ENCODE measurements at places on chromosomes 7 and 10.
A peak's percentile ranks its signal among the peaks of the same experiment; 100 is the strongest.

- no peak for DNase-seq
- H3K4me3 ChIP-seq = no peak overlapping the region
- no peaks in the 10 kb centered on the region for H3K27me3 ChIP-seq
- H3K36me3 ChIP-seq = no peaks in the 10 kb centered on the region
These were observed 251.0 kb upstream of the TAC1 start for GRCh38 chr7:97480772-97481390.

GRCh38 chr7:18019555-18019954 is 8.1 kb downstream of the PRPS1L1 start:
- no peak for DNase-seq
- no peaks in the 10 kb centered on the region for H3K4me1 ChIP-seq
- no peaks in the 10 kb centered on the region for H3K36me3 ChIP-seq
- no peak overlapping the region for H3K27ac ChIP-seq
- peaks cover 9% of the 10 kb centered on the region for H3K27me3 ChIP-seq

DNA sequence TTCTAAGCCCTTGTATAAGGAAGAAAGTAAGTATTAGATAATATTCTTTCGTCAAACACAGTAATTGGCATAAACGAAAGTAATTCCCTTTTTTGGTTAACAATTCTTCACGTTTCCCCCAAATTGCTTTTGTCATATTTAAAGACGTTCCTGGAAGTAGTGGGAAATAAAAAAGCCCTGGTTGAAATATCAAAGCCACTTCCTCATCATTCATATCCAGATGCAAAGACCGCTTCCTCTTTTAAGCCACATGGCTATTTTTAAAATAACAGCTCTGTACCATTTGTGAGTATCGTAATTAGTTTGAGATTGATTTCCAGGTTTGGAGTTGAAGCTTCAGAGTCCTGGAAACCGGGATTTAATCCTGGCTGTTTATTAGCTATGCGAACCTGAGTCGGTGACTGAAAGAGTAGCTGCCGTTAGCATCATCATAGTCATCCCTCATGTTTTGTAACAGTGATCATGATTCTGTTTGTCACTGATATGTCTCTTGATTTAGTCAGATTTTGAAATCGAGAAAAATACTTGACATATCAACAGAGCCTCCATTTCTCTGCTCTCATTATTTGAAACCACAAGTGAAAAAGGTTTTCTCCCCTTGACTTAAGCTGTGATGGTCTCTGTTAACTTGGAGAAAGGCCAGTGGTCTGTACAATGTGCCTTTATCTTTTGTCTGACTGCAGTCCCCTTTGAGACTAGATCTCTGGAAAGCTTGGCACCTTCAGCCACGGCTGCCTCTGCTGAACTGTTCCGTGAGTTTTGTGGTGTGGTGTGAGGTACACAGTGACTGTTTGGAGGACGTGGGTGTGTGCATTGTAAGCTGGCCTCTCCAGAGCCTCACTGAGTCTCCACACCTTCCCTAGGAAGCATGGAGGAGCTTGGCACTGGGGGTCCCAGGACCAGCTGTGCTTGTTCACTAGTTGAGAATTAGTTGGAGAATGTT is 18.1 kb downstream of the OPTN start:
- peak overlapping the region; percentile 8 for H3K27ac ChIP-seq
- DNase-seq = no peak
- H3K4me1 ChIP-seq = peaks cover 22% of the 10 kb centered on the region
- no peak overlapping the region for H3K4me3 ChIP-seq
- peaks cover 60% of the 10 kb centered on the region for H3K36me3 ChIP-seq

DNA sequence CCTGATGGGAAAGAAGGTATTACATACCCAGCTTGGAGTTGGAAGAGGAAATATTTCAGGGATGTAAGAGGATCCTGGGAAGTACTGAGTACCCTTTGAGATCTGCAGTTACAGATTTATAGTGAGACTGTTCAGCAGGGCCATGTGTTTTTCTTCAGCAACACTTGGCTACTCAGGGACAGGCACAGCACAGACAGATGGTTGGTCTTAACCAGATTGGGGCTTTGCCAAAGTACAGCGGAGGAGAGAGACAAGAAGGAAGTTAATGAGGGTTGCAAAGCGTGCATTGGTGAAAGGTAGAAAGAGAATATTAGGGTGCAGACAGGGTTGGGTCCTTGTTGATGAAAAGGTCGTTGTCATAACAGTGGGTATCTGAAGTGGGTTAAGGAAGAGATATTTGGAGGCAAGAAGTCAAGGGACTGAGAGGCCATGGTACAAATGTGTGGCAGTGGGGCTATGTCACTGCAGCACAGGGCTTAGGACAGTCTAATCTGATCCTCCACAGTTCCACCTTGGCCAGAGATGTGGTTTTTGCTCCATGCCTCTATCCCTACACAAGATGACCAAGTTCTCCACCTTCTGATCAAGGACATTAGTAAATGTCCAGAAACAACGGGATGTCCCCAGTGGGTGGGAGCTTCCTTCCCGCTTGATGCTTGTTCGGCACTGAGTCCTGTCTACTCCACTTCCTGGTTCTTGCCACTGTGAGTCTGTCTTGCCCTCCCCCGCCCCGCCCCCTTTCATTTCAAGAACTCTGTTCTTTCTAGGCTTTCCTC is 18.9 kb upstream of the DNAJC1 start:
- peak; percentile 45 for DNase-seq
- H3K36me3 ChIP-seq = no peaks in the 10 kb centered on the region
- H3K27ac ChIP-seq = peak overlapping the region; percentile 93

GRCh38 chr10:66747451-66747850 is 178.4 kb upstream of the LRRTM3 start:
- H3K4me3 ChIP-seq = no peak overlapping the region
- H3K36me3 ChIP-seq = no peaks in the 10 kb centered on the region
- H3K4me1 ChIP-seq = no peaks in the 10 kb centered on the region
- no peaks in the 10 kb centered on the region for H3K27me3 ChIP-seq
- H3K27ac ChIP-seq = no peak overlapping the region
- DNase-seq = no peak

DNA sequence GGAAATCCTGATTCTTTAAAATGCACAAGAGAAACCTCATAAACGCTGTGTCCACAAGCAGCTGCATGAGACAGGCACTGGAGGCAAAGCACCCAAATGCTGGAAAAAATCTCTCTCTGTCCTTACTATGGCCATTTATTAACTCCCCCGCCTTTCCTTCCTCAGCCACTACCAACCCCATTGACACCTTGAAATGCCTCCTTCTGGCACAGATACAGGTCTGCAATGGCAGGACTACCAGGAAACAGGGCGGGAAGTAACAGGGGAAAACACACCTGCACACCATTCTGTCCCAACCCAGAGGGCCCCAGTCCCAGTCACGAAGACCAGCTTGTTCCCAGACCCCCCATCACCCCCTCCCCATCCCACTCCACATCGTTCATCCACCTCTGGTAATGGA is 224.3 kb downstream of the PARD3 start:
- peaks cover 2% of the 10 kb centered on the region for H3K27me3 ChIP-seq
- H3K4me3 ChIP-seq = no peak overlapping the region
- H3K36me3 ChIP-seq = no peaks in the 10 kb centered on the region
- no peak overlapping the region for H3K27ac ChIP-seq
- no peak for DNase-seq
- H3K4me1 ChIP-seq = no peaks in the 10 kb centered on the region

DNA sequence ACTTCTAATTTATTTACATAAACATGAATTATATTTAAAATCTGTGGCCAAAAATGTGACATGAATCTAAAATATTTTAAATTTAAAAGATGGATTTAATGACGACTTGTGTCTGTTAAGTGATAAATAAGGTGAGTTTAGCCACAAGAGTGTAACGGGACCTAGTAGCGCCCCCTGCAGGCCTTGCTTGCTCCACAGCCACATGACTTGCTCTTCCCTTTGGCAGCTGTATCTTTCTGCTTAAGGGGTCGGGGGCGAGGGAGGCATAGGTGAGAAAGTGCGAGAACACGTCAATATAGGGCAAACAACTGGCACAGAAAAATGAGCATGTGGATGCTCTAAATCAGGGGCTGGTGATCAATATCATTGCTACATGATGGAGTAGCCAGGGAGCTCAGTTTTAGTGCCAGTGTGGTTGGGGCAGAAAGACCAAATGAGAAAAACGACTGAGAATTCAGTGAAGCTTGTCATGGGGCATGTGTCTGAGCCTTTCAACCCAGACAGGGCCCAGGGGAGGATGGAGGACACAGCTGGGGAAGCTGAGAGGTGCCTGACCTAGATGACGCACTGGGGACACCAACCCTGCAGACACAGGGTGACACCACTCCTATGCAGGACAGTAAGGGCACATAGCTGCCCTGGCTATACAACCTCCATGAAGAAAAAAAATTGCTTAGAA is 49.8 kb downstream of the PAXIP1 start:
- peaks cover 9% of the 10 kb centered on the region for H3K36me3 ChIP-seq
- peak; percentile 62 for DNase-seq
- no peaks in the 10 kb centered on the region for H3K27me3 ChIP-seq
- H3K27ac ChIP-seq = no peak overlapping the region
- no peak overlapping the region for H3K4me3 ChIP-seq

DNA sequence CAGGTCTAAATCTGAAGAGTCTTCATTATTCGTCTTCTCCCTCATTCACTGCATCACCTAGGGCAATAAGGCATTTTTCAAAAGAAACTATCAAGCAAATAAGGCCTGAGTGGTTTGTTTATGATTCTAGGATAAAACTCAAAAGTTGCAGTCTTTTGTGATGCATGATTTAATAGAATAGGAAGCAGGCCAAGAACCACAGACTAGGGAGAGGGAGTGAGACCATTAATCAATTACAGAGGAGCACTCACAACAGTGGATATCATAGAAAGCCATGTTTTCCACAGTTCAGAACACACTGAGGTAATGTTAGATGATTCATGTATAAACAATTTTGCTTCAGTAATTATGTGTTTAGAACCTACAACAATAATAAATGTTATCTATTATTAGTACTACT is 87.8 kb upstream of the LRRTM3 start:
- H3K27ac ChIP-seq = no peak overlapping the region
- no peaks in the 10 kb centered on the region for H3K36me3 ChIP-seq
- H3K4me3 ChIP-seq = no peak overlapping the region
- no peaks in the 10 kb centered on the region for H3K4me1 ChIP-seq

DNA sequence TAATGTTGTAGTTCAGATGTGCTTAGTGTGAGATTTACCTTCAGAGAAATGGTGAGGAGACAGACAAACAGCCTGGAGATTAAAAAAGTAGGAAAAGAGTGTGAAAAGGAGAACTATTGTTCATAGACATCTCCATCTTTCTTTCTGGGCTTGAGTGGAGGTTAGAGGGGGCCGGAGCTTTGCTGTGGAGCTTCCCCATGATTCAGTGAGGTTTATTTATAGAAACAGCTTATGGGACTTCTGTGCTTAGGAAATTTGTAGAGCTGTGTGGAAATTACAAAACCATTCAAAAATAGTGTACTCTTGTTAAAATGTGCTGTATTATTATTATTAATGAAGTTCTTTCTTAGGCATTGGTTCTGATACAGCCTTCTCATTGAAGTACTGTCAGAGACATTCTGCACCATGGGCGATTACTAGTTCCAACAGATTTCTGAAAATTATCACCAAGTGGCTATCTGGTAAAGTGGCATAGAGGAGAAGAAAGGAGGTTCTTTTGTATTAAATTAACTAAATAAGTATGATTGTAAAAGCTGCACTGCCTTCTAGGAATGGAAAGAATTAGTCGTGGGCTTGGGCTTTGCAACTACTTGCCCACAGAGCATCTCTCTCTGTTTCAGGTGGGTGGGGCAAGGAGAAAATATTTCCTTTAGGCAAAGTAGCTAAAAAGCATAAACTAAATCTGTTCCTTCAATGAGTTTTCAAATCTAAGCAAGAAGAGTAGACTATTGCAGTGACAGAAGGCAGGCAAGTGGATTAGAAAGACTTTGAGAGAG is 8.7 kb upstream of the TCAF1 start:
- peaks cover 9% of the 10 kb centered on the region for H3K27me3 ChIP-seq
- no peaks in the 10 kb centered on the region for H3K4me1 ChIP-seq
- no peak overlapping the region for H3K4me3 ChIP-seq
- H3K27ac ChIP-seq = no peak overlapping the region

DNA sequence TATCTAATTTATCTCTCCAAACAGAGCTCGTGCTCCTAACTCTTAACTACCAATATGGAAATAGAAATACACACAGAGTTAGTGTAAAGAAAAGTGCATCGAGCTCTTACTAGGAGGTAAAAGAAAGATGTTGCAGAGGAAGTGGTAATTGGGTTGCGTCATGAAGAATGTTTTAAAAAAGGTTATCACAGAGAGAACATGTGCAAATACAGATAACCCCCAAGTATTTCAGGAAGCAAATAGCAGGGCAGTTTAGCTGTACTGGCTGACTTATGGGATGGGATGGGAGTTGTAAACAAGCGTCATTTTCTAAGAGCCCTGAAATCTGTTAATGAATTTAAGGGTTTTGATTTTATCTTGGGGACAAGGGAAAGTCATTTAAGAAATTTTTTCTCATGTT is 153.9 kb downstream of the AGMO start:
- H3K27me3 ChIP-seq = no peaks in the 10 kb centered on the region
- DNase-seq = no peak
- no peak overlapping the region for H3K4me3 ChIP-seq

DNA sequence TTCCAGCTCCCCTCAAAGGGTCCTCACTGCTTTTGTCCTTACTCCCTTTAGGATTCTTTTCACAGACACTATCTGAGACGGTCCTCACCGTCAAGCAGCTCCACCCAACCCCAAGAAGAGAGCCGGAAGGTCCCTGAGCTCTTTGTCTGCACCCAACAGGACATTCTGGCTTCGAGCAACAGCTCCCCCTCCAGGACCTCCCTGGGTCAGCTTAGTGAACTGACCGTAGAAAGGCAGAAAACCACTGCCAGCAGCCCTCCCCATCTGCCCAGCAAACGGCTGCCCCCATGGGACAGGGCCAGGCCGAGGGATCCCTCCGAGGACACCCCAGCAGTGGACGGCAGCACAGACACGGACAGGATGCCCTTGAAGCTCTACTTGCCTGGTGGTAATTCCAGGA is 19.9 kb downstream of the MINDY4 start:
- H3K27ac ChIP-seq = no peak overlapping the region
- DNase-seq = no peak
- no peaks in the 10 kb centered on the region for H3K4me1 ChIP-seq
- H3K4me3 ChIP-seq = no peak overlapping the region

GRCh38 chr7:45568536-45569289 is 5.5 kb upstream of the ADCY1 start:
- DNase-seq = no peak
- peaks cover 6% of the 10 kb centered on the region for H3K4me1 ChIP-seq
- no peak overlapping the region for H3K4me3 ChIP-seq
- H3K36me3 ChIP-seq = peaks cover 7% of the 10 kb centered on the region
- no peak overlapping the region for H3K27ac ChIP-seq
- H3K27me3 ChIP-seq = peaks cover 26% of the 10 kb centered on the region
